Mesenchymal stem cell (in vitro differentiated cells and primary cell): ENCODE measurements at places on chromosomes 13 and 19.

DNA sequence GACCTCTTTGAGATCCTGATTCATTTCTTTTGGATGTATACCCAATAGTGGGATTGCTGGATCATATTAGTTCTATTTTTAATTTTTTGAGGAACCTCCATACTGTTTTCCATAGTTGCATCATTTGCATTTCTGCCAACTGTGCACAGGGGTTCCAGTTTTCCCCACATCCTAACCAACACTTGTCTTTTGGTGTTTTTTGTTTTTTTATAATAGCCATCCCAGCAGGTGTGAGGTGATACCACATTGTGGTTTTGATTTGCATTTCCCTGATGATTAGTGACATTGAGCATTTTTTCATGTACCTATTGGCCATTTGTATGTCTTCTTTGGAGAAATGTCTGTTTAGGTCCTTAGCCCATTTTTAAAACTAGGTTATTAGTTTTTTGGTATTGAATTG lies 18.8 kb upstream of the GPR183 start:
- DNase-seq, result no peak

- no peak for DNase-seq
These were observed 71.0 kb downstream of the RNF17 start for GRCh38 chr13:24834902-24835510.

GRCh38 chr13:100315522-100315921 lies 226.6 kb downstream of the PCCA start:
- no peak for DNase-seq

DNA sequence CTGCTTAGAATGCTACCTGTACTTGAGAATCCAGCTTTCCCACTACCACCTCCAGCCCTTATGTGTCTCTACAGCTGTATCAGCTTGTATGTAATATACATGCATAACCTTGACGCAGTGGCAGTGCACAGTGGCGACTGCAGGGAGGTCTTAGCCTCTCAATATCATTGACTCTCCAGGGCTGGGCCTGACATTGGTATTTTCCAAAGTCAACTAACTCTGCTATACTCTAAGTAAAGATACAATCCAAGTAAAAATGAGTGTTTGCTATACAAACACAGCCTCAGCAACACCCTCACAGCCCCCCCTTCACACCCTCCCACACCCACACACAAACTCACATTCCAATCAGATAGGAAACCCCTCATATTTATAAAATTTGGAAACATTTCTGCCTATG lies 6.7 kb upstream of the UBL3 start:
- no peak for DNase-seq

DNA sequence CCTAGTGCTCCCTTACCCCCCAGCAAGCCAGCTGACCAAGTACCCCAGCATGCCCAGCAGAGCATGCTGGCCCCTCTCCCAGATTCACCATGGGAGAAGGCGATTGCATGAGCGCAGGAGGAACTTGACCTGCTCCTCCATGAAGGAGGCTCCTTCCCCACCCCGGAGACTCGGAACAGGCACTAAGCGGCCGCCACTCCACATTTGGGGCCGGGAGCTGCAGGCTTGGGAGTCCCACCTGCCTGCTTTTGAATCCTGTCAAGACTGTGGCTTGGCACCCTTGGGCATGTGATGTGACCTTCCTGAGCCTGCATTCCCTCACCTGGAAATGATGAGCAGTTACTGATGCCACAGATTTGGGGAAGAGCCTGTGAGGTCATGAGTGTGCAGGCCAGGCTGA lies 12.7 kb upstream of the TIMM50 start:
- DNase-seq, result no peak
